Parietal lobe (tissue), 2 donors: ENCODE measurements at places on chromosomes 5 and 9. TPM values are rescaled to one million over a fixed set of nuclear protein-coding genes. Genes with fewer than 3 reads are reported as not detected.

The SLC45A2 gene
- 2.5 TPM for total RNA-seq

The QSOX2 gene
- 13.8 TPM for total RNA-seq

The ARL14EPL gene
- total RNA-seq, result not detected

The DDX4 gene
- 0.31 TPM for total RNA-seq

The DDX31 gene
- 16.6 TPM for total RNA-seq

The SLC23A1 gene
- not detected for total RNA-seq

The MRPL22 gene
- 19.4 TPM for total RNA-seq

The SPINK1 gene
- total RNA-seq, result not detected

The MSX2 gene
- total RNA-seq, result not detected

The OR1L6 gene
- total RNA-seq, result not detected

The SPINK6 gene
- not detected for total RNA-seq

The COL15A1 gene
- 11.3 TPM for total RNA-seq

The SLC6A3 gene
- not detected for total RNA-seq

The PCDHB9 gene
- 11.9 TPM for total RNA-seq

The IL5 gene
- total RNA-seq, result not detected

The ANGPTL2 gene
- 1.9 TPM for total RNA-seq

The INSL4 gene
- total RNA-seq, result not detected

The GARIN3 gene
- total RNA-seq, result not detected

The CCL21 gene
- not detected for total RNA-seq

The SLC34A1 gene
- not detected for total RNA-seq

The PALM2AKAP2 gene
- total RNA-seq, result 4.4 TPM

The RMI1 gene
- 24.4 TPM for total RNA-seq

The FGF1 gene
- 3.4 TPM for total RNA-seq

The SLC27A6 gene
- total RNA-seq, result 0.94 TPM

The PCDHA9 gene
- 42.6 TPM for total RNA-seq

The ENTPD8 gene
- not detected for total RNA-seq

The PCDHA1 gene
- 9.1 TPM for total RNA-seq
